ENCODE measurements at places on chromosomes 1 and 21.

DNA sequence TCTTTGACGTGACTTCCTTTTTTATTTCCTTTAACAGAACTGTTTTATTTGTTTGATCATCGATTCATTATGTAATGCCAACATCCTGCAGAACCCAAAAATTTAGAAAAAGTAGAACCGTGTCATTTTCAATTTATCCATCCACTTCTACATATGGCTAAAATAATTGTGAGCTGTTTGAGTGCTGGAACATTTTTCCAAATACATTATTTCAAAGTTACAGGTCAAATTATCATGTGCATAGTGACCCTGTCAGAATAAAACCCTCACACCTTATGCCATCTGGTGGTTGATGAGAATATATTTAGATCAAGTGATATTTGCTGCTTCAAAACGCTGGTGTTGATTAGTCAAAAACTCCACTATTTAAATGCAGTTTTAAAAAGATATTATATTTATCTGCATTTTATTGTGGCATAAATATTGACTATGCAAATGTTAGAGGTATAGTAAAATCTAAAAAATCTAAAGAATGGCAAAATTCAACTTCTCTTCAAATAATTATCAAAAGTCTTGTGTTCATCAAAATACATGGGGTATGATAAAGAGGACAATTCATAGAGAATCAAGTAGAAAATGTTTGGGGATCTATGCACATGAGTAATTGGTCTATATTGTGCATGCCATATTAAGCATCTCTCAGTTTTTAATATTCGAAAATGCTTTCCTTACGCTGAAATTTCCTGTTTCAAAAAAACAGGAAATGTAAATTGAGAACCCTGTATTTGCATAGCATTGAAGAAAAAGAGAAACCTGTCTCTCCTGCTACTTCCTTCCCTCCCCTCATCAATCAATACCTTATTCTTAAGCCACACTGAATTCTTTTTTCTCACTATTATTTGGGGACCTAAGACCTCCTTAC is 39.7 kb downstream of the UBE2U start:
- DNase-seq: peak; percentile 56

GRCh38 chr1:111099289-111099688 is 40.6 kb downstream of the DRAM2 start:
- DNase-seq: no peak

- peak; percentile 94 for DNase-seq
Measured at GRCh38 chr1:29708381-29708780, 472.1 kb downstream of the PTPRU start.

DNA sequence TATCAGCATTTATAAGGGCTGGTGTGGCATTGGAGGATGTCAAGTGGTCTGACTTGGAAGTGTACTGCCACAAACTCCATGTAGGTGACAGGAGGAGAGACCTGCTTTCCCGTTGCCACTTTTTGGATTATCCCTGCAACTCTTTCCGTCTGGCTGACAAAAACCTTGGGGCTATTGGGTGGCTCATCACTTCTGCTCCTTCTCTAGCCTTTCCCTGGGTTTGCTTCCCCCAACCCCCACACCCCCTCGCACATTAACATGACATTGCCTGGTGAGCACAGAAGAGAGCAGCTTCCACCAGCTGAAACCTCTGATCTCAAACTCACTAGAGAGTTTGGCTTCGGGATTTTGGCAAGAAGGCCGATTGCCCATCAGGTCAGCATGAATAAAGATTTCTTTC is 39.2 kb downstream of the PROX1 start:
- no peak for DNase-seq

Measured in RPMI7951 (cell line).